ENCODE measurements at places on chromosomes 1 and 21.
A peak's percentile ranks its signal among the peaks of the same experiment; 100 is the strongest.

DNA sequence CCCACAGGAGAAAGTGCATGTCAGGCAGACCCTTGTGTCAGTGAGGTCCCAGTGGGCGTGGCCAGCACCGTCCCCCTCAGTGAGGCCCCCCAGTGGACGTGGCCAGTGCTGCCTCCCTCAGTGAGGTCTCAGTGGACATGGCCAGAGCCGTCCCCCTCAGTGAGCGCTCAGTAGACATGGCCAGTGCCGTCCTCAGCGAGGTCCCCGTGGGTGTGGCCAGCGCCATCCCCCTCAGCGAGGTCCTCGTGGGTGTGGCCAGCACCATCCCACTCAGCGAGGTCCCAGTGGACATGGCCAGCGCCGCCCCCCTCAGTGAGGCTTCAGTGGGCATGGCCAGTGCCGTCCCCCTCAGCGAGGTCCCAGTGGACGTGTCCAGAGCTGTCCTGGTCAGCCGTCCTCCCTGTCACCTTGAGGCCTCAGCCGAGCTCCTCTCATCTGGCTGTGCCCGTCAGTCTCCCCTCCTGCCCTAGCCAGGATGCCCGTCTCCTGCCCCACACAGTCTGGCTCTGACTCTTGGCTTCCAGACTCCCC lies 35.5 kb downstream of the PDE9A start:
- no peak for DNase-seq

- no peak for DNase-seq
Observed at GRCh38 chr1:57492586-57493226, 68.8 kb upstream of the DAB1 start.

- DNase-seq, result no peak
Observed at GRCh38 chr1:92820024-92820423, 11.8 kb upstream of the RPL5 start.

DNA sequence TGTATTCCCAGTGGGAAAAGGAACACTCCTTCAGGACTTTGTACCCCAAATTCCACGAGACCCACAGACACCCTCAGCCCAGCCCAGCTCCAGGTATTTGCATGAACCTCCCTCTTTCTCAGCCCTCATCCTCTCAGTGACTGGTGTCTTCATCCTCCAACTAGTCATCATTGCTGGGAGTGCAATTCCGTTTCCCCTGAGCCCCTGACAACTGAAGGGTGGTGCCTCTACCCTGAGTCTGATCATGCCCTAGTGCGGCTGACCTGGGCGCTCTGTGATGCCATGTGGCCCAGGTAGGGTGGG lies 3.8 kb upstream of the ZNF692 start:
- DNase-seq, result no peak

DNA sequence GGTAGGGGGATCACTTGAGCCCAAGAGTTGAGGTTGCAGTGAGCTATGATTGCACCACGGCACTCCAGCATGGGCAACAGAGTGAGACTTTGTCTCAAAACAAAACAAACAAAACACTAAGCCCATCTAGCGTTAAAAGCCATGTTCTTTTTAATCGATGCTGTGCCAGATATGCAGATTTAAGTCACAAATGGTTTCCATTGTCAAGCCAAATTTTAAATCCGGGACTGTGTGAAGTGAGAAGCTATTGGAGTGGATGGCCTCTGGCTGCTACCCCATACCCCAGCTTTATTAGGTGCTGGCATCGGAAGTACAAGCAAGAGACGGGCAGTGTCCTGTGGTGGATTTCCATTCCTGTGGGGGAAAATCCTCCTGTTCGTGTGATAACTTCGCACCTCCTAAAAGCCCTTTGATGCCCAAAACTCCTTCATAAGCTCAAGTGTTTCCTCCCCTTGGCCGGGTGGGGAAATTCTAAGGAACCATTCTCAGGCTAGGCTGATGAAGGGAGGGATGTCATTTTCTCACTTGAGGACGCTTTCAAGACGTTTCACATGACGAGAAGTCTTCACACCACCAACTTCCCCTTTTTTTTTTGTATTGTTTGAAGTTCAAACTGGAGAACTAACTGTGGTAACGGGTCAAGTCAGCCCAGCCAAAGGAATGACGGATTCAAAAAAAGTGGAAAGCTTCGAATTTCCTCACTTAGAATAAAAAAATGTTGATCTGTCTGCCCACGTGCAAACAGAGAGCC lies 140.8 kb downstream of the KAZN start:
- DNase-seq, result no peak

GRCh38 chr21:35256468-35256988 lies 207.4 kb upstream of the RUNX1 start:
- peak; percentile 93 for DNase-seq

- no peak for DNase-seq
Observed at GRCh38 chr1:37478890-37479254, 4.5 kb downstream of the ZC3H12A start.

- DNase-seq, result no peak
Observed at GRCh38 chr1:167095368-167095767, 1.5 kb downstream of the STYXL2 start.

- no peak for DNase-seq
Observed at GRCh38 chr21:17388226-17388625, 124.6 kb upstream of the CXADR start.

DNA sequence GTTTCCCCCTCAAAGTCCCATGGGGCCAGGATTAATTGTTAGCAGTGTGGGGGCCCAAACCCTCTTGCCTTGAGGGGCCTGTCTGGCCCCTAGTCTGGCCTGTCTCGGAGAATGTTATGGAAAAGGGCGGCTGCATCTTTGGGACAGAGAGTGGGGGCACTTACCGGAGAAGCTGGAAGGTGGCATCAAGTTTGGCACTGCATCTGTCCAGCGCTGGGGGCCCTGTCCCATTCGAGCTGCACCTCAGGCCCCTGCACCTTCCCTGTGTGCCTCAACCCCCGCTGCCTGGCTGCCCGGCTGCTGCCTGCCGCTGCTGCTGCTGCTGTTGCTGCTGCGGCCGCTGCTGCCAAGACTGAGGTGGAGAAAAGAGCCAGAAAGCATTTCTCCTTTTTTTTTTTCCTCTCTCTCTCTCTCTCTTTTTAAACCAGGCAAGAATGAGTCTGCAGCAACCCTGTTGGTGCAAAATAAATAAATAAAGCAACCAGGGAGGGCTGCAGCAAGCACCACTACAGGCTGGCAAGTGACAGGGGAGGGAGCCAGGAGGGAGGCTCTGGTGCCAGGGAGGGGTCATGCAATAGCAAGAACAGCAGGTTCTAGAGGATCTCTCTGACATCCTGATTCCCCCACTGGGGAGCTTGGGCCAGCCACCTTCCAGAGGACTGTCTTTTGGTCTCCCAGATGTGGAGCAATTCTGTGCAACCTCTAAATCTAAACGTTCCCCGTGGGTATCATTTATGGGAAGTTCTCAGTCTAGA lies at the start of gene LINGO4:
TSS of gene LINGO4 (minus strand) at position 354 of the 755 bp plus-strand sequence. CDS start 2,715 bp downstream, outside the sequence.
- no peak for DNase-seq

- DNase-seq, result no peak
Observed at GRCh38 chr1:194014014-194014413, 827.6 kb upstream of the B3GALT2 start.

DNA sequence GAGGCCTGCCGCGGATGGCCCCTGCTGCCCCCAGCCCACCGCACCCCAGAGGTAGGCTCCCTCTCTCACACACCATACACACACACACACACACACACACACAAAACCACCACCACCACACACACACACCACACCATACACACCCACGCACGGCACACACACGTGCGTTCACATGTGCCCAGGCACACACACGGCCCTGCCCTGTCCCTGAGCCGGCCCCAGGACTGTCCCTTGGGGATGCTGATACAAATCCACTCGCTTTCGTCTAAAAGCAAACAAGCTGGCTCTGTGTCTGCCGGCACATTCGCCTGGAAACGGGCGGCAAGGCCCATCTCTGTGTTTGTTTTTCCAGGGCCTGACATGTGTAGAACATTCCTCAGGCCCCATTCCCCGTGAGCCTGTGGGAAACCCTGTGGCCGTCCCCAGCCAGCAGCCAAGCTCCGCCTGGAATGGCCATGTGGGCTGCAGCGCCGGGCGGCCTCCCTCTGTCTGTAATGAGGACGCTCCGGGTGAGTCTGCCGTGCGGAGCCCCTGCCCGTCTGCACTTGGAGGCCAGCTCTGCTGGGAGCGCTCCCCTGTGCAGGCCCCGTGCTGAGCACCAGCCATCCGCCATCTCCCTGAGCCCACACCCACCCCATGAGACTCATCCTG lies 67.4 kb downstream of the DMRTB1 start:
- DNase-seq, result no peak

DNA sequence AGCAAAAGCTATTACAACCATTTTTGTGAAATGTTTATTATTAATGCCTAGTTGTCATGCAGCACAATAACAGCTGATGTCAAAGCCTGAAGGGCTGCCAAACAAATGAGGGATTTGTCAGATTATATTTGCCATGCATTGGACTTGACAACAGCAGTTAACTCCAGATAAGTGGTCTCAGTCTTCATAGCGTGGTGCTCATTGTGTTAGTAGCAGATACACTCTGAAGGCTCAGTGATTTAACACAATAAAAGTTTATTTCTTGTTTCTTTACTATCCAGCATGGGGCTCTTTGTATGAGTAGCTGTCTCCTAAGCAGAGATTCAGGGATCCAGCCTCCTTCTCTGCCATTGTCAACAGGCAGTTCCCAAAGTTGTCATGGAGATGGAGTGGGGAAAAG lies 76.0 kb upstream of the PTGFRN start:
- no peak for DNase-seq

GRCh38 chr1:215507119-215507518 lies 60.0 kb upstream of the KCTD3 start:
- DNase-seq, result no peak

- DNase-seq, result no peak
Observed at GRCh38 chr1:84301785-84302385, 377 bp downstream of the SAMD13 start.

GRCh38 chr21:34618941-34619340 lies 4.0 kb upstream of the RCAN1 start:
- DNase-seq, result no peak

- DNase-seq, result no peak
Observed at GRCh38 chr1:24235921-24236788, 49.1 kb upstream of the IFNLR1 start.

- DNase-seq, result no peak
Observed at GRCh38 chr1:233172201-233172600, 123.3 kb downstream of the PCNX2 start.

- DNase-seq, result no peak
Observed at GRCh38 chr1:55235722-55236121, 20.6 kb upstream of the USP24 start.

- DNase-seq, result no peak
Observed at GRCh38 chr1:116741836-116742565, 12.2 kb upstream of the CD2 start.

GRCh38 chr1:151803915-151804314 lies 1.3 kb downstream of the LINGO4 start:
- no peak for DNase-seq

- no peak for DNase-seq
Observed at GRCh38 chr1:213899413-213899812, 88.4 kb upstream of the PROX1 start.

- DNase-seq, result no peak
Observed at GRCh38 chr1:116167625-116168276, 56.6 kb downstream of the MAB21L3 start.

- DNase-seq, result no peak
Observed at GRCh38 chr1:14873677-14874076, 275.2 kb downstream of the KAZN start.

DNA sequence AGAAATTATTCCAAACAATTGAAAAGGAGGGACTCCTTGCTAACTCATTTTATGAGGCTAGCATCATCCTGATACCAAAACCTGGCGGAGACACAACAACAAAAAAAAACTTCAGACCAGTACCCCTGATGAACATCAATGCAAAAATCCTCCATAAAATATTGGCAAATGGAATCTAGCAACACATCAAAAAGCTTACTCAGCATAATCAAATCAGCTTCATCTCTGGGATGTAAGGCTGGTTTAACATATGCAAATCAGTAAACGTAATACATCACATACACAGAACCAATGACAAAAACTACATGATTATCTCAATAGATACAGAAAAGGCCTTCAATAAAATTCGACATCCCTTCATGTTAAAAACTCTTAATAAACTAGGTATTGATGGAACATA lies 440.1 kb downstream of the NUF2 start:
- DNase-seq, result no peak

- DNase-seq, result no peak
Observed at GRCh38 chr1:228984107-228984506, 248.8 kb downstream of the RHOU start.

- no peak for DNase-seq
Observed at GRCh38 chr1:203807196-203807595, 11.8 kb downstream of the ZBED6 start.

DNA sequence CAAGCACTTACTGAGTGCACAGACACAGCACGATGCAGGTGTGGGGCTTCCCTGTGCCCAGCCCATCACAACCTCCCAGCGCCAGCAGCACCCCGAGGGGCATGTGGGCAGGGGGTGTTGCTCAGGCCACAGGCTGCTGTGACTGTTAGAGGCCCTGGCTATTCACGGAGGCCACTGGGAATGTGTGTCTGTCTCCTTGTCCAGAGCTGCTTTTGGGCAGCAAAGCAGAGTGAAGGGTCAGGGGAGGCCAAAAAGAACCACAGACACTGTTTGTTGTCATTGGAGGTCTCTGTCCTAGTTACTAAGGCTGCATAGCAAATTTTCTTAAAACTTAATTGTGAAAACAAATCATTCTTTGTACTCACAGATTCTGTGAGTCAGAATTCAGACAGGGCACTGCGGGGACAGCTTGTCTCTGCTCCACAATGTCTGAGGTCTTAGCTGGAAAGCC lies 49.6 kb downstream of the TNFRSF8 start:
- no peak for DNase-seq

- peak; percentile 6 for DNase-seq
Observed at GRCh38 chr1:16078925-16079656, 5.6 kb upstream of the FAM131C start.

DNA sequence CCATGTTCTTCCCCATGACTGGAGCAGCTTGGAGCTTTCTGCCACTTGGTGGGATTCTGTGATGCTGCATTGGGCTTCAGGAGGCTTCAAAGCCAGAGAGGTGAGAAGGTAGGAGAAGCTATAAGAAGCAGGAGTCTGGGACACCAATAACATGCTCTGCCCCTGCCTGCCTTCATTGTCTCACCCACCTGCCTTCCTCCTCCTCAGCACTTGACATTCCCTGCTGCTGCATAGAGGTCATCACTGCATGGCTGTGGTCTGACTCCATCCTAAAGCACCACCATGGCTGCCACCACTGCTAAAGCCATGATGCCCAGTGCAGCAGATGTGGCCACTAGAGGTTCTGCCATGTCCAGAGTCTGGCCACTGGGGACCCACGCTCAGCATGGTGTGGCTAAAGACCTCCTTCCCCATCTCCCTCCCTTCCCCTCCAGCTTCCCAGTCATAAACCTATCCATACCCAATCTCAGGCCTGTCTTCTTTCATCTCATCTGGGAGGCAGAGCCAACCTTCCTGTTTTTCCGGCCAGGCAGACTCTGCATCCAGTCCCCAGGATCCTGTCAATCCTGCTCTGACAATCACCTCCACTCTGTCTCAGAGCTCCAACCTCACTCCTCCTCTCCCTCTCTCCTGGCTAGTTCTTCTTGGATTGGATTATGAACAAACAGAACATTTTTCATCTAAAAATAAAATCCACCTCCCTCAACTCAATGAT lies 285.1 kb upstream of the POU3F1 start:
- DNase-seq, result no peak

DNA sequence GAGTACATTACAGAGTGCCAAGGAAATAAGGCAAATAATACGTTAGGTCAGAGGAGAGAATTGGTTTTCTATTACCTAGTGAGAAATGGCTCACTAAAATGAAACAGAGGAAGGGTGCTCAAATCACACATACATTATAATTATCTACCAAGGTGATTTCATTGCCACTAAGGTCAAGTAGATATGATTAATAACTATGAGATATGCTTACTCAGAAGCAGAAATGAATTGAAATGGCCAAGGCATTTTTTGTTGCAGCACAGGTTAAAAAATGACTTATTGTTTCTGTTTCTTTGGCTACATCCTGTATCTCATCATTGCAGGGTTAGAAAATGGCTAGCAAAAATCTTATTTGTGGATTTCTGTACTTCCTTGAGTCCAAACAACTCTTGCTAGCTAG lies 154.5 kb upstream of the GORAB start:
- DNase-seq, result no peak
